Kidney capillary endothelial cell (primary cell): ENCODE measurements at places on chromosomes 12 and 14.
A peak's percentile ranks its signal among the peaks of the same experiment; 100 is the strongest.

DNA sequence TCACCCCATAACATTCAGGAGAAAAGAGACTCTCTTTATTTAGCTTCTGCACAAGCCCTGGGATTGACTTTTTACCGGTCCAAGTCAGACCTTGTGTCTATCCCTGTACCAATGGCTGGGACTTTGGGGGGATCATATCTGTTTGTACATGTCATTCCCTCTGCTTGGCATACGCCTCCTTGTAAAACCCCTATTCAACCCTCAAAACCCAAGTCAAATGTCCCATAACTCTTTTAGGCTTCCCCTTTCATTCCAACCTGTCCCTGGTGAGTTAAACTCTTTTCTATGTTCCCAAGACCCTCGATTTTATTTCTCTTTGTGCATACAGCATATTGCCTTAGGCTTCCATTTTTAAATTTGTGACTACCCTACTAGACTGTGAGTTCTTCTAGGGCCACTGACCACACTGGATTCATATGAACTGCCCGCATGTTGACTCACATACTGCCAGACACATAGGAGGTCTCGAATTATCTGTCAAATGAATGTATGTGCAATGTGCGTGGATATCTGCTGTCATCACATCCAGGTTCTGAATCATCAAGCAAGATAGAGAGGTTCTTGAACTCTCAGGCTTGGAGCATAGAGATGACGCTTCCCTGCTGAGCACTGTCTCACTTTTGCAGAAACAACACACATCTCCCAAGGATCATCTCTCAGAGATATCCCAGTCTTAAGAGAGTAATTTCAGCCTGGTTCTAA is 548.6 kb upstream of the TBX3 start:
- no peak for DNase-seq

- no peak for DNase-seq
These were observed 46.3 kb downstream of the PTPRQ start for GRCh38 chr12:80490329-80490728.

DNA sequence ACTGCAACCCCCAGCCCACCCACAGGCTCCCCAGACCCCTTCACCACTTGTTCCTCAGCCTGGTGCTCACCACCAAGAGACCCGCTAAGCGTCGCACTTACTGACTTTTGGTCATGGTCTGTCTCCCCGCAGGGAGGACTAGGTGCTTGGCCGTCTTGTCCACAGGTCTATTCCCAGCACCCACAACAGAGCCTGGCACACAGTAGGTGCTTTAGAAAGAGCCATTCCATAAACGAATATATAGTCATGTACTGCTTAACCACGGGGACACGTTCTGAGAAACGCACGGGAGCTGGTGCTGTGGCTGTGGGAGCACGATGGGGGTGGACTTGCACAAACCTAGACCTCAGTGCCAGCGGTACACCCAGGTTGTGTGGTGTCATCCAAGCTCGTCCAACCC is 34.0 kb downstream of the NCOR2 start:
- no peak for DNase-seq

DNA sequence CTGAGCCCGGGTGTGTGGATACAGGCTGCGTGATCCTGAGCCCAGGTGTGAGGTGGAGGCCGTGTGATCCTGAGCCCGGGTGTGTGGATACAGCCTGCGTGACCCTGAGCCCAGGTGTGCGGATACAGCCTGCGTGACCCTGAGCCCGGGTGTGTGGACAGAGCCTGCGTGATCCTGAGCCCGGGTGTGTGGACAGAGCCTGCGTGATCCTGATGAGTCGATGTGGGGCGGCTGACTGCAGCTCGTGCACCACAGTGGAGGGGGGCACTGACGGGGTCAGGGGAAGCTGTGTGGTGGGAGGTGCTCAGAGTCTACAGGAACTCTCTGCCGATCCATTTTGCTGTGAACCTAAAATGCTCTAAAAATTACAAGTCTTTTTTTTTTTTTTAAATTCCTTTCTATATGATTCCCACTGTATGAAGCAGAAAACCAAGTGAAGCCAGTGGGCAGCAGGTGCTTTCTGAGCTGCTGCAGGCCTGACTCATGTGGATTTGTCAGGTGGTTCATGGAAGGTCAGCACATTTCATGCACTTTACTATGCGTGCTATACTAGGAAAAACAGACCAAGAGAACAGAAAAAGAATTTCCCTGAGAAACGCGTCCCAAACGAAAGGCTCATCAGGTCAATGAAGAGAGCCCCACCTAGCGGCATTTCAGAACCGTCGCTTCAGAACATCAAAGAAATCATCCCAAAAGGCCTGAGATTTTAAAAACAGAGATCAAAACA is 19.3 kb downstream of the BRF1 start:
- peak; percentile 55 for DNase-seq

DNA sequence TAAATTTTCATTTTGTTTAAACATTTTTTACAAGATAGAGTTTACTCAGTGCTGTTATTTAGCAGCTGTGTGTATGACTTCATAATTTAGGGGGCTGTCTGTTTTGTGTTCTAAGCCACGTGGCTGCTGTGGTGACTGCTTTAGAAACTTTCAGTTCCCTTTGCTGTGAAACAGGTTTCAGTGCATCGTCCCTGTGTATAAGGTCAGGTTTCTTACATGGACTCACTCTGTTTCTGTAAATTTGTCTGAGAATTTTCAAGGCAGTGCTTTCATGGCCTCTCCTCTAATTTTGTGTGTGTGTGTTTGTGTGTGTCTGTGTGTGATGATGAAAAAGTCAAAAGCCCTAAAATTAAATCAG is 32.4 kb downstream of the BICD1 start:
- no peak for DNase-seq

DNA sequence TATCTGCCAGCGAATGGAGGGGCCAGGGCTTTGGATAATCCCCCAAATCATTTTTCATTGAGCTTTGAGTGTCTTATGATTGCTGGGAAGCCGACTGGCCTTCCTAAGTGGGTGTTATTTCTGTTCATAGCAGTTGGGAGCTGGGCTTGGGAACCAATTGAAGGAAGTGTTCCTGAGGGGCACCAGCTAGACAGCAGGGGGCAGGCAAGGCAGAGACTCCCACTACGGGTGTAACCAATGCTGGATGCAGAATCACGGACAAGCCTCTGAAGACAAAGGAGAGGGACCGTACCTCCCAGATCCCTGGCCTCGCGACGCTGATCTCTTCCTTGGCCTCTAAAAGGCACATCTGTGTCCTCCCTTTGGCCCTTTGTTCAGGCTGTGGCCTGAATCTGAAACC is 149.0 kb upstream of the PRMT8 start:
- peak; percentile 27 for DNase-seq

GRCh38 chr14:58356268-58356667 is 39.5 kb upstream of the TOMM20L start:
- no peak for DNase-seq

- DNase-seq, result no peak
These were observed 792.3 kb downstream of the TMEM121 start for GRCh38 chr14:106318700-106319099.
